ENCODE measurements at places on chromosomes 4 and X.

DNA sequence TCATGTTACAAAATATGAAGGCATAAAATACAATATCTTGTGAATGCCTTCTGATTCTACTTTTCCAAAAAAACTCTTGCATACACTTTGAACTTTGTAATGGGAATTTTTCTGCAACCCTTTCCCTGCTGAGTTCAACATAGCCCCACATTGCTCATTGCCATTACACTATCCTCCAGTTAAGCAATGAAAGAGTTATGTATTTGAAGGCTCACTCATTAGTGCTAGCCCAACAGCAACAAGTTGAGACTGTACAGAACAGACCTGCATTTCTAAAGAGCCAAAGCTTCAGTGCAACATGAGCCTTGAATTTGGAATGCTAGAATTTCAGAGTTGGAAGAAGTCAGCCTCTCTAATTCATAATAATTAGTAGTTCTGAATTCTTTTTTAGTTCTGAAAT, 44.4 kb upstream of the STAG2 start:
- no peak for DNase-seq

- no peak for DNase-seq
These were observed 47.3 kb downstream of the SLAIN2 start for GRCh38 chr4:48388525-48389154.

GRCh38 chr4:2915789-2916188, 47.4 kb downstream of the NOP14 start:
- no peak for DNase-seq

- DNase-seq, result no peak
These were observed 3.9 kb upstream of the VAMP7 start for GRCh38 chrX:155877288-155877687.

DNA sequence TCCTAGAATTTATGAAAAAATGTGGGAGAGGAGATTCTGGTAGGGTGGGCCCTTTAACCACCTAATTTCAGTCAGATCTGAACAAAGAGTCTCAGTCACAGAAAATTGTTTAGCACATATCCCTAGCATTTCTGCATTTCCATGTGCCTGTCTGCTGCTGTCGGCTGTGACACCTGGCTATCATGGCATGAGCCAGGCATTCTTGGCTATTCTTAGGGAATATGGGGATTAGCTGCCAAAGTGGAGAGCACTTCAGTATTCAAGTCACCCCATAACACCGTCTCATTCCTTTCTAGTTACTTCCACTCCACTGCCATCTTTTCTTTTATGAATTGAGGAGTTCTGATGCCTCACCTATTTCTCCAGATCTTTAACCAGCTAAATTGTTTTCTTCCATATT, 211.5 kb downstream of the FRAS1 start:
- DNase-seq, result no peak

DNA sequence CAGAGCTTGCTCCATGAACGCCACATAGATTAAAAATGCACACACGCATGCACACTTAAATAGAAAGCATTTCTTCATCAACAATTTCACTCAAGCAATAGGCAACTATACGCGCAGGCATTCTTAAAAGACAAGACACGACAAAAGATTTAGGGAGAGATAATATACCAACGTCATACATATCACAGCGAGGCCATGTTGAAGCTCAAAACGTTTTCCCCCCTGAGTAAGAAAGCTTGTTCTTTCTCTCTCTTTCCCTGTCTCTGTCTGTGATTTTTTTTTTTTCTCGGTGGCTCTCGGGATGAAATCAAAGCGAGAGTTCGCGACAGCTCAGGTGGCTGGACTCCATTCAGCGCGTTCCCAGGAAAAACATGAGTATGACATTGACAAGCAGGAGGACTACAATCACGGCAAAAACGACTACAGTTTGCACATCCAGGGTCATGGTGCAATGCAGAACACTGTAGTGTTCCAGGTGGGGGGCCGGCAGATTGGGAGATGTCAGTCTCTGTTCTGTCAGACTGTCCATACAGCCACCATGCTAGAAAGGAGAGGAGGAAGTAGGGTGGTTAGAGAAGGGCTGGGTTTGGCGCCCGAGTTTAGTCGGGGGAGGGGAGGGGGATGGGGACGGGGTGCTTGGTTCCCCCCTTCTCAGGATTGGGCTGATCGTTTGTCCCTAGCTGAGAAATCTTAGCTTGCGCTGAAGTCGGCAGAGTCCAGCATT, 30.7 kb downstream of the ARHGEF9 start:
- DNase-seq, result no peak

- DNase-seq, result no peak
These were observed 436.2 kb downstream of the FAT4 start for GRCh38 chr4:125750828-125751466.

GRCh38 chr4:99564921-99565320, 1.1 kb upstream of the TRMT10A start:
- no peak for DNase-seq

DNA sequence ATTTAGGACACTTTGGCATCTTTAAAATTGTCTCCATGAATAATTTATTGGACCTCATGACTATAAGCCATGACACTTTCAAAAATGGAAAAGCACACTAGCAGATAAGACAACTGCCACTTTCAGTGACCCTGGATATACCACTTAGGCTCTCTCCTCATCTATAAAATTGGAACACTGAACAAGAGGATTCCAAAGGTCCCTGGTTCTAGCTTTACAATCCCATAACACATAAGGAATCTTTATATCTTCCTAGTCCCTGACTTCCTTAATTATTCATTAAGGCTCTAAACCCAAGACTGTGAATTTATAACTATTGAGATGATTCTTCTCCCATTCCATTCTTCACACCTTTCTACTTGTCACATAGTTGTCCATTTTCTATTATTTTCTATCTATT, 190.2 kb downstream of the SCFD2 start:
- DNase-seq, result no peak

DNA sequence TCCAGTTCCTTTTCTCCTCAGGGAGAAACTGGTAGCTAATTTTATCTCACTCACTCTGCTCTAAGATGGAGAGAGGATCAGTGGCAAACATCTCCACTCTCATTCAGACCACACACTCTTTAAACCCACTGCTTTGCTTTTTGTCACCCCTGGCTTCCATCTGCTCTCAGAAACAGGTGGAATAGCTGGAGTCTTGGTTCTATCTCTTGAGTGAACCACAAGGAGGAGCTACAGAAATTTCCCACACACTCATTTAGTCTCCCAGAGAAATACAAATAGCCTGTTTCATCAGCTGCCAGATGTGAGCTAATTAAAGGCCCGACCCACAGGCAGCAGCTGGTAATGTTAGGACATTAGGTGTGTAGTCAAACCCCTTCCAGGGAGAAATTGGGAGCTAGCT, 96.6 kb downstream of the STPG2 start:
- no peak for DNase-seq

- DNase-seq, result no peak
These were observed 2.8 kb downstream of the MXD4 start for GRCh38 chr4:2259036-2259540.

DNA sequence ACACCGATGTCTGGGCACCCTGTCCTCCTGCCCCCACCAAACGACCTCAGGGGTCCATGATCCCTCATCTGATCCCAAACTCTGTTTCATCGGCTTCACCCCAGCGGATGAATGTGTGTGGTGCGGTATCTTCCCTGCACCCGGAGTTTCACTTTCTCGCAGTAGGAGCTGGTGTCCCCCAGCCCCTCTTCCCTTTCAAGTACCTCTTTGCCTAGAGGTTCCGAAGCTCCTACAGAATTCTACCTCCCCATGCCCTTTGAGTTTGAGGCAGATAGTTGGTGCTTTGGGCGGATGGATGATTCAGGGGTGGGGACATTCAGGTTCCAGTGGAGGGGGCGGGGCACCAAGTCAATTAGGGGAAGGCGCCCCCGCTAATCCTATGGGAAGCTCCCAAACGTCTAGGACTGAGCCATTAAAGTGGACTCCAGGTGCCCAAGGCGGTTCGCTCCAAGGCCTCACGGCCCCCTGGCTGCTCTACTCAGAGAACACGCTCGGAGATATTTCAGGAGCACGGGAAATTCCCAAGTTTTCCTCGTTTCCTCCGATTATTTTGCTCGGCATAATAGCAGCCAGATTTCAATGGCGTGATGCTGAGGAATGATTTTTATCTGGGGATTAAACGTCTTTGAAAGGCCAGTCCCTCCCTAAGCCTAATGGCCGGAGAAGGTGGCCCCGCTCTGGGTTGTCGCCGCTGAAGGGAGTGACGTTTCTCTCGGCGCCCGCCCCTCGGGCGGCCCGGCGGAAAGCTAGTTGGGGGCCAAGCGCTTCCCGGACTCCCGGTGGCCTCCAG, 1.3 kb downstream of the MSX1 start:
- DNase-seq, result no peak

DNA sequence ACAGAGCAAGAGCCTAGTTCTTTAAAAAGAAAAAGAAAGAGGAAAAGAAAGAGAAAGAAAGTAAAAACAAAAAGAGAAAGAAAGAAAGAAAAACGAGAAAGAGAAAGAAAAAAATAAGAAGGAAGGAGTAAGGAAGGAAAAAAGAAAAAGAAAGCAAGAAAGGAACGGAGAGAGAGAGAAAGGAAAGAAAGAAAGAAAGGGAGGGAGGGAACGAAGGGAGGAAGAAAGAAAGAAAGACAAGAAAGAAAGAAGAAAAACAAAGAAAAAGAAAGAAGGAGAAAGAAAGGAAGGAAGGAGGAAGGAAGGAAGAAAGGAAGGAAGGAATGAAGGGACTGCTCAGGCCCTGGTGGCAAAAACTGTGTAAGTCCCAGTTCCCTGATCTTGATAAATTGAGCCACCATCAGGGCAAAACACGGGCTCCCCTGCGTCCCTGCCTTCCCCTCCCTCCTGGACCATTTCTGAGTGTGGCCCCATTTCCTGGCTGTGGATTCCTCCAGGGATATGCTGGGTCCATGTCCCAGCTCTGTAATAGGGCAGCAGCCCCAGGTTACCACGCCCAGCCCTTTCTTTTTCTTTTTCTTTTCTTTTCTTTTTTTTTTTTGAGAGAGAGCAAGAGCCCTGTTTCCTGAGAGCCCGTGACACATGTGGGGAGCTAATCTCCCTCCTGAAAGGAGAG, 44.8 kb downstream of the SHOX start:
- DNase-seq, result no peak

DNA sequence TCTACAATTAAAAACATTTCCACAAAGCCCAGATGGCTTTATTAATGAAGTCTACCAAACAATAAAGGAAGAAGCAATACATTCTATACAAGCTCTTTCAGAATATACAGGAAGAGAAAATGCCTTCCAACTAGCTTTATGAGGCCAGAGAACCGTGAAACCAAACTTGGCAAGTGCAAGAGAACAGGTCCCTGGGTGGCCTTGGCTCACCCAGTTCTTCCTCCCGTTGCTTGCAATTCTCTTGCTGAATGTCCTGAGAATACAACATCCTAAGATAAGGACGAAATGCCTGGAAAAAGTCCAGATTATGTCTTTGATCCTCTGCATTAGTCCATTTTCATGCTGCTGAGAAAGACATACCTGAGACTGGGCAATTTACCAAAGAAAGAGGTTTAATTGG, 204.9 kb downstream of the MAD2L1 start:
- no peak for DNase-seq

DNA sequence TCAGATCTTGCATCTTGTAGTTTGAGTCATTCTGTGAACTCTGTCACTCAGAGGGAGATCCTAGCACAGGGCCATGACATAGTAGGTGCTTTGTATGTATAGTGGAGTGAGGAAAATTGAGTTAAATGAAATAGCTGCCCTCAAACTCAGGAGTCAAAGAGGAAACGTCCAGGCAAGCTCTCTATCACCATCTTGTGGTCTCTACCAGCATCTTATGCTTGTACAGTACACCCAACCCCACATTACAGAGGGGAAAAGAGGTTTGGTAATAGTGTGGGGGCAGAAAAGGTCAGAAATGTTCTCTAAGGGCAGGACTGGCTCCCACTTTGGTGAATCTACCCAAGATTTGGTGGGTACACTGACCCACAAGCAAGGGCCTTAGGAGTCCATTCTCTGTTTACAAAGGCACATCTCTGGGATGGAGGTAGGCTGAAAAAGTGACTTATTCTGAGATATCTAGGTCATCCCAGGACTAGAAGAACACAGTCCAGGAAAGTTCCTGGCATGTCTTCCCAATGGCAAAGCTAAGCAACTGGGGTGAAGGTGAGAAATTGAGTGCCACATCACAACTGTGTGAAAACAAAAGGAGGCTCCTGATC, 131.8 kb downstream of the OR13H1 start:
- no peak for DNase-seq

DNA sequence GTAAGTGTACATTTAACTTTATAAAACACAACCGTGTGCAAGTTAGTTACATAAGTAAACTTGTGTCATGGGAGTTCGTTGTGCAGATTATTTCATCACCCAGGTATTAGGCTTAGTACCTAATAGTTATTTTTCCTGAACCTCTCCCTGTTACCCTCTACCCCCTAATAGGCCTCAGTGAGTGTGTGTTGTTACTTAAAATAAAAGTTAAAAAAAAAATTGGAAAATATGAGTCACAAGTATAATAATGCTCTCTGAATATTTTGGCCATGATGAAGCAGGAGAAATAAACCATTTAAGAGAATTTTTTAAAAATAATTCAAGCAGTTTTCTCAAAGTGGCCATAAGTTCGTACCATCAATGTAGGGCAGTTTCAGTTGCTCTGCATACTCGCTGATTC, 105.1 kb upstream of the GRID2 start:
- no peak for DNase-seq

DNA sequence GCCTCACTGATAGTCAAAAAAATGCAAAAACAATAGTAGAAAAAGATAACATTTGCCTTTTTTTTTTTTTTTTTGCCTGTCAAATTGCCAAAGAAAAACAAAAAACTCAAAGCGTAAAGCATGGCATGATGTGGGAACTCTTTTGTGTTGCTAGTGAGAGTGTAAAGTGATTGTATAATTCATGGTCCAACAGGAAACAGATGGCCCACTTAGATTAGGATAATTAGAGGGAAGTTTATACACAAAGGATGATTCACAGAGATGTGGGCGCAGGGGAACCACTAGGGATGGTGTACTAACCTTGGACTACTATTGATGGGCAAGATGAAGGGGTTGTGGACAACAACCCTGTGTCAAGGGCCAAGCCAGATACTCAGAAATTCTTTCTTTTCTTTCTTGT, 16.4 kb downstream of the MCUB start:
- no peak for DNase-seq

- DNase-seq, result no peak
These were observed 8.8 kb downstream of the INTU start for GRCh38 chr4:127641524-127641923.

DNA sequence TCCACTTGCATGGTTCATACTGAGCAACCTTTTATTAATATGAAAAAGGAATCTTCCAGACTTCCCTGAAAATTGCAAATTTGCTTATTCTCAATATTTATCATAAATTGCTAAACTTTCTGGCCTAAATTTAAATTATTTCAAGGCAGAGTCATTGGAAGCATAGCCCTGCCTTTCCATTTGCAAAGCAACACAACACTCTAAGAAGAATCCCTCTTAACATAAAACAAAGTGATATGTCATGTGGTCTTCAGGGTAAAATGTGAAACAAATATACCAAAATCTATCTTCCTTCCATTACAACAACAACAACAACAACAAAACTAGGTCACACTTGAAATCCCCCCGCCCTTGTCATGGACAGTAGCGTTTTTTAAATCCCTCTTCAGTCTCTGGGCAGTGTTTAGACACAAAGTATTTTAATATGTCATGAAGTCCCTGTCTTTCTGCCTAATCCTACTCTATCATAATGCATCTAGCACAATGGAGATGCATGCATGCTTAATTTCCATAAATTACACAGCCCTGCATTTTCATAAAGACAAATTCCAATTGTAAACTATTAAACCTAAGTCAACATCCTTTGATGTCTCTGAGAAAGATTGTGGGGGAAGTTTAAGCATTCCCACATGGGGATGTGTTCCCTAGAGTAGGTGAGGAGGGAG, 668.9 kb upstream of the LCORL start:
- no peak for DNase-seq

- DNase-seq, result no peak
These were observed 25.4 kb upstream of the PPP1R2C start for GRCh38 chrX:42803320-42803719.

GRCh38 chr4:1532549-1533395, 126.5 kb upstream of the NKX1-1 start:
- DNase-seq, result no peak

Data from activated effector memory CD4-positive, alpha-beta T cell treated with Interleukin-2 at 50 U/mL for 16 hours (primary cell).